CD4-positive, alpha-beta memory T cell (primary cell): ENCODE measurements at places on chromosomes 6 and 20.
A peak's percentile ranks its signal among the peaks of the same experiment; 100 is the strongest.

GRCh38 chr6:27517928-27518787 is 45.3 kb upstream of the ZNF184 start:
- DNase-seq = no peak

DNA sequence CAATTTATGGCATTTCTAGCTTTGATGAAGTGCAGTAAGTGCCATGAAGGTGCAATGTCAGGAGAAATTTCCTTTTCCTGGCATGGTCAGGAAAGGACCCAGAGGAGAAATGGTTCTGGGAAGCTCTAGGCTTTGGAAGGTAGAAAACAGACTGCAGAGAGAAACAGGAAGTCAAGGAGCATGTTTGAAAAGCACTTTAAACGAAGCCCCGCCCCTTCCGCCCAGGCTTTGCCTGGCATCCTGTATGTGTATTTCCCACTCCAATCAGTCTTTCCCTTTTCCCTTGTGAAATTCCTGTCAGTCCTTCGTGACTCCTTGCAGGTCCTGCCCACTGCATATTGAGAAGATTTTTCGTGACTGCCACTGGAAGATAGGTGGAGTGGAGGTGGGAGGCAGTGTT is 320.9 kb upstream of the SASH1 start:
- no peak for DNase-seq

DNA sequence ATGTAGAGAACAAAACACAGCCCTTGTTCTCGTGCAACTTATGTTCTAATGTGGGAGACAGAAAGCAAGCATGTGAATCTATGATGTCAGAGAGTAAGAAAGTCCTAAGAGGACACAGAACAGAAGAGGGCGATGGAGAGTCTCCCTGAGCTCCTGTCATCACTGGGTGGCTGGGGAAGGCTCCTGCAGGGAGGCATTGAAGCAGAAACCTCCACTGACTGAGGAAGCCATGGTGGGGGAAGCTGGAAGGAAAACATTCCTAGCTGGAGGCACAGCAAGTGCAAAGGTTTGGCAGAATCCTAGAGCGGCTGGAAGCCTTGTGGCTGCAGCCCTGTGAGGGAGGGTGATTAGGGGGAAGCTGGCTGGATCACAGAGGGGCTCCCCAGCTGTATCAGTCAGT is 248.0 kb downstream of the CDH26 start:
- no peak for DNase-seq

- DNase-seq = no peak
Measured at GRCh38 chr20:12941025-12941424, 67.7 kb upstream of the SPTLC3 start.

- peak; percentile 89 for DNase-seq
Measured at GRCh38 chr6:30721198-30722024, 1.3 kb downstream of the TUBB start.

GRCh38 chr6:122069932-122070331 is 329.5 kb upstream of the HSF2 start:
- DNase-seq = no peak

GRCh38 chr6:47134476-47135189 is 92.5 kb upstream of the ADGRF1 start:
- no peak for DNase-seq

DNA sequence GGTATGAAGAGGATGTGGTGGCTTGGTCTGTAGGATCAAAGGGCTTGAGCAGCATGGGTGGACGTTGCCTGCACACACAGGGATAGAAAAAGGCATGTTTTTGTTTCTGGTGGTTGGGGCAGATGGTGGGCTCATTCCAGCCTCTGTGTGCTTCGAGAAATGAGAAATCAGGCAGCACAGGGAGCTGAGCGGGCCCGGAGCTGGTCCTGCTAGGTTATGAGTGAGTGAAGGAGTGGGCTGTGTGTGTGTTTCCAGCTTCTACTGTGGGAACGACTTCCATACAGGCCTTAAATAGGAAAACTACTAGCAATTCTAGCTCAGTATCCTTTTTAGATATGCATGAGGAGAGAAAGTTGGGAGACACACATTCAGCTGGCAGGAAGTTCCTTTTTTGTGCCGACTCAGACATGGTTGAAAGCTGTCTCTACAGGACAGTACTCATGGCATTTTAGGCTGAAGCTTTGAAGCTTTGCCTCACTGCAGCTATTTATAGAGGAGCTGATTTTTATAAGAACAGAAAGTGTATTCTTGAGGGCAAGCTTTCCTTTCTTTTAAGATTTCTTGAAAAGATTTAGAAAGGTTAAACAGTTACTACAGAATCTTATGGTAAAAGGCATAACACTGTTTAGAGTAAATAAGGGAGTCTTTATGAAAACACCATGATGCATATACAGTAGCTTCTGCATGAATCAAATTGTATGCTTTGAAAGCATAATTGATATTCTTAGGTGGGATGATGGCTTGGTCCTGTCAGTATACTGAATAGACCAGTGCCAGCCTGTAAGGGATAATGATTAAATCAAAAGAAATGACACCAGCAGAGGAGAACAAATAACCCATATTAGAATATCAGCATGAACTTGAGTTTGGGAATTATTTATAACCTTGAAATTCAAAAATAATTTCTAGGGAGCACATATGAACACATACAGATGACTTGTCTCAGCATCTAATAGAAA is 104.0 kb upstream of the MAN1A1 start:
- no peak for DNase-seq

DNA sequence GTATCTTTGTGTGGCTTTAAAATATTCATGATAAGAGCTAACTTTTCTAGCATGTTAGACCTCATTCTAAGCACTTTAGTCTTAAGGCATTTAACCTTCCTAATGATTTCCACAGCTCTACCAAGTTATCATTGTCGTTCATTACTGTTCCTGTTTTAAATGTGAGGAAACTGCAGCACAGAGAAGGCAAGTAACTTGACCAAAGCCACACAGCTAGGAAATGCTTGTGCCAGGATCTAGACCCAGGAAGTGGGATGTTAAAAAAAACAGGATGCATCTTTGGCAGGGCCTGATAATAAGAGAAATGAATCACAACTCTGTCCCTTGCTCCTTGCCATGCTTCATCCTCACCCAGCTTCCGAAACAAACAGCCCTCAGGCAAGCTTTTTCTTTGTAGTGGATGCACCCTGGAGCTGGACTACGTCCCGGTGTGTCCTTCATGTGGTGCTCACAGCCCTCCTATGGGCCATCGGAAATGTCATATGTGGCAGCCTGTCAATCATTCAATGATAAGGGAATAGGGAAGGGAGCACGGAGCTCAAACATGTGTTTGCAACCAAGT is 196.9 kb upstream of the RREB1 start:
- DNase-seq = no peak

- no peak for DNase-seq
Measured at GRCh38 chr20:50866036-50866685, 65.1 kb downstream of the ADNP start.

GRCh38 chr6:5378331-5378730 is 117.0 kb downstream of the FARS2 start:
- no peak for DNase-seq

GRCh38 chr6:84390851-84391250 is 163.4 kb upstream of the CEP162 start:
- no peak for DNase-seq

- DNase-seq = no peak
Measured at GRCh38 chr6:24419526-24419925, 16.8 kb downstream of the MRS2 start.

DNA sequence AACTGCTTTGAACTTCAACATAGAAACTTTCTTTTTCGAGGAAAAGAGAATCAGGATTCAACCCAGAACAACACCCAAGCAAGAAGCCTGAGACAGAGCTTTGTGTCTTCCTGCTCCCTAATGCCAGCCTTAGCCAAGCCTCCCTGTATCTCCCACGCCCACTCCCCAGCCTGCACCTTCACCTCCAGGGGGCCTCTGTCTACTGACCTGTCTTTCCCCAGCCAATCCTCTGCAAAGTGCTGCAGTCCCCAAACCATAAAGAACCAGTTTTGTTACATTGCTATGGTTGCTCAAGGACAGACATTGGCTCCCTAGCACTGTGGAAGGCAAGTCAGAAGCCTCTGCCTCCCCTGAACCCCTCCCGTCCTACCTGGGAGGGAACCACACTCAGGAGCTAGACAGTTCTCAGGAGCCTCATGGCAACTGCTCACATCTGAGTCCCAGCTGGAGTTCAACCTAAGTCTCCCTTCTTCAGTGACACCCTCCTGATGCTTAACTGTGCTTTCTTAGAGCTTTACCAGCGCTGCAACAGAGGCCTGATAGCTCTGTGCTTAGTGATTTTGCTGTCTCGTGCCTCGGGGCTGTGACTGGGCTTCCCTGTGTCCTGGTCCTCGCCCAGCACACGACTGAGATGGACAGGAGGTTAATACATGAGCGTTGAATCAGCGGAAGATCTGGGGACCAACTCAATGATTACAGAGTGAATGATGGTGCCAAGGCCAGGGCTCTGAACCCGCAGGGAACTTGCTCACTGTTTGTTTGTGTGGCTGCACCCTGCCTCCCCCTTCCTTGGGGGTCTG is 101.5 kb upstream of the DUSP22 start:
- no peak for DNase-seq

- no peak for DNase-seq
Measured at GRCh38 chr20:53216478-53216855, 244.3 kb downstream of the TSHZ2 start.

DNA sequence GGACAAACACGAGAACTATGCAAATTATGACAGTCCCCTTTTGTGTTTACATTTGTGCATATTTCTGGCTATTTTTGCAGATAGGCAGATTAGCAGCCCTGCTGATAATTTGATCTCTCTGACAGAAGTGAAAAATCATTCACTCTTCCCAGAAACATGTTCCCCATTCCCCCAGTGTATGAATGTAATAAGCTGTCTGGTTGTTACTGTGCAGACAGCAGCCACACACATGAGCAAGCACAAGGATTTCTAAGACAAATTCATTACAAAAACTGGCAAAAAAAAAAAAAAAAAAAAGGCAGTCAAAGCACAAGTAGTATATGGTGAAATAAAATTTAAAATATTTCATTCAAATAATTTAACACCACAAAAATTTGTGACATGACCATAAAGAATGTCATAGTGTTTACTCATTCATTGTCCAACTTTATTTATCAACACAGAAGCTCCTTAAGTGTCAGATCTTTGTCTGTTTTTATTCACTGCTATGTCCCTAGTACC is 95.5 kb upstream of the VGLL2 start:
- DNase-seq = no peak

DNA sequence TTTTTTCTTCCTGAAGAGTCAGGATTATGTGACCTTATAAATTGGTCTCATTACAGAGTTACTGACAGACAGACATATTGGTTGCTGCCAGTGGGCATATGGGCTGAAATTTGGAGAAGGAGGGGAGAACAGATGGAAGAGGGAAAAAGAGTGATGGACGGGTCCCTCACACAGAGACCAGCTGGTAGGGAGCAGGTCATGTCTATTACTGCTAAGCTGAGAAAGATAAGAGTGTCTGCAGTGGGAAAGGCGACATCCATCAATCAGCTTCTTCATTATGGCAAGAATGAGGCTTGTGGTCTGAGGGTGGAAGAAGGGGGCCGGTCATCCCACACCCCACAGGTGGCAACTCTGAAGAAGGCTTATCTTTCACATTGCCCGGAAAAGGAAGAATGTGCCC is 353.8 kb upstream of the RSPO3 start:
- DNase-seq = no peak

GRCh38 chr6:27743787-27744186 is 168.4 kb downstream of the OR2B2 start:
- no peak for DNase-seq

- DNase-seq = no peak
Measured at GRCh38 chr6:34082864-34083626, 62.8 kb downstream of the GRM4 start.

DNA sequence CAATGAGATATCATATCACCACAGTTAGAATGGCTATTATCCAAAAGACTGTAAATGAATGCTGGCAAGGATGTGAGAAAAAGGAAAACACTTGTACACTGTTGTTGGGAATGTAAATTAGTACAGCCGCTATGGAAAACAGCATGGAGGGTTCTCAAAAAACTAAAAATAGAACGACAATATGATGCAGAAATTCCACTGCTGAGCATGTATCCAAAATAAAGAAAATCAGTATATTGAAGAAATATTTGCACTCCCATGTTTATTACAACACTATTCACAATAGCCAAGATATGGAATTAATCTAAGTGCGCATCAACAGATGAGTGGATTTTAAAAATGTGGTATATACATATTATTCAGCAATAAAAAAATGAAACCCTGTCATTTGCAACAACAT is 898.9 kb upstream of the MAN1A1 start:
- DNase-seq = no peak

DNA sequence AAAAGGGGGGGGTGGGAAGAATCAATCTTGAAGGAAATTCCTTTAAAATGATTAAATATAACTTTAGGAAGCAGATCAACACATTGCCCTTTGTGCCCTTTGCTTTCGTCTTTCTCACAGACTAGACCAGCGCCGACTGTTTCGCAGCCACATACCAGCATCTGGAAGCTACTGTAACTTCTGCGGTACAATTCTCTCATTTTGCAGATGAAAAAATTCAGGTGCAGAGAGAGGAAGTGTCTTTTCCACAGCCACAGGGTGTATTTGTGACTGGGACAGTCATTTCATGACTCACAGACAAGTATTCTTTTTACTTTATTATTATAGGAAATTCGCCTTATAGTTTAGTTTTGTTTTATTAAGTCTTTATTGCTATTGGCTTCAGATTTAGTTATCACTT is 84.2 kb downstream of the UST start:
- DNase-seq = peak; percentile 44

- DNase-seq = no peak
Measured at GRCh38 chr6:20441236-20441635, 39.6 kb downstream of the E2F3 start.

DNA sequence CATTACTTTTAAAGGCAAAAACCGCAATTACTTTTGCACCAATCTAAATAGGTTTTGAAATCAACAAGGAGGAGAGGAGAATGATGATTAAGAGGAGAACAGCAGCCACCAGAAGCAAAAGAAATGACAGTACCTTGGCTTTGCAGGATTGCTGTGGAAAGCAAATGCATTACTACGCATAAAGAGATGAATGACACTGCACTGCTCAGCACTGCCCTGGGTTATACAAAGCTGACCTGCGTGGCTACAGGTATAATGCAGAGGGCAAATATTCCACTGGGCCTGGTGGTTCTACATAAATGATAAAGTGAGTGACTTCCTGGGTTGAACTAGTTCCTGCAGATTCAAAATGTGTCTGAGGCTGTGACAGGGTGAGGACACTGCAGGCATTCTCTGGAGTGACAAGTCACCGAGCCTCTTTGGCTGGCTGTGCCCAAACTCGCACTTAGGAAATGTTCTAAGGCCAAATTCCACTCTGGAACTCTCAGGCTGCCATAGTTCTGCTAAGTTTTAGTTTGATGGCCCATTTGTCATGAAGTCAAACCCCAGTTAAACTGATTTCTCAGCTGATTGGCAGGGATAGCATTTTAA is 78.6 kb downstream of the INSM1 start:
- DNase-seq = no peak

DNA sequence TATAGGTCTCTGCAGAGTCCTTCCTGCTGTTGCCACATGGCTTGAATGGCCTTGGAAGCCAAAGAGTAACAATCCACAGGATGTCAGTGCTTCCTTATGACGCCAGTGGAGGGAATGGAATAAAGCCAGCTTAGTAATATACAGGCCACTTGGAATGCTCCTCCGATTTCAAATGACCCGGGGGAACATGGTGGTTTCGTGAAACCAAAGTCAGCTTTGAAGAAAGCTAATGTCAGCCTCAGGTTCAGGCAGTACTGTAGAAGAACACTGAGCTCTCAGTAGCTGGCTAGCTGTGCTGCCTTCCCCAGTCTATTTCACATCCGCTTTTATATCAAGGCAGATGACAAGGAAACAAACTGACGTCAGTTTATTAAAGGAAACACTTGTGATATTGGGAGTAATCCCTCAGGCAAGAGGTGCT is 189.1 kb downstream of the DTNBP1 start:
- DNase-seq = no peak

- no peak for DNase-seq
Measured at GRCh38 chr6:87210979-87211378, 55.6 kb downstream of the ZNF292 start.
